ENCODE measurements at places on chromosomes 6 and 20.

- DNase-seq, result no peak
These were observed 853.0 kb upstream of the EPHA7 start for GRCh38 chr6:94272327-94272726.

DNA sequence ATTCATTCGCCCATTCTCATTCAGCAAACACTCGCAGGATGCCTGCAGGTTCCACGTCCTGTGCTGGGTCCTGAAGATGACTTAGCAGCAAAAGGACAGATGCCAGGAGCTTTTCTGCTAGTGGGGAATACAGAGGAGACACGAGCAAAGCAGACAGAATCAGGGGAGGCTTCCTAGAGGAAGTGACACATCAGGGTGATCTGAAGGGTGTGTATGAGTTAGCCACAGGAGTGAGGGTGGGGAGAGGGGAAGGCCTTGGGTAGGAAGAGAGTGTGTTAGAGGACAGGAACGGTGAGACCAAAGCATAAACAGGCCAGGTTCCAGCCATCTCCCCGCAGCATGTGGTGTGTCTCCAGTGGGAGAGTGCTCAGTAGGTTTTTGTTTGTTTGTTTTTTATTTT is 73.4 kb upstream of the GTSF1L start:
- DNase-seq, result no peak

- DNase-seq, result no peak
These were observed 639.6 kb downstream of the CBLN4 start for GRCh38 chr20:55365745-55366144.

DNA sequence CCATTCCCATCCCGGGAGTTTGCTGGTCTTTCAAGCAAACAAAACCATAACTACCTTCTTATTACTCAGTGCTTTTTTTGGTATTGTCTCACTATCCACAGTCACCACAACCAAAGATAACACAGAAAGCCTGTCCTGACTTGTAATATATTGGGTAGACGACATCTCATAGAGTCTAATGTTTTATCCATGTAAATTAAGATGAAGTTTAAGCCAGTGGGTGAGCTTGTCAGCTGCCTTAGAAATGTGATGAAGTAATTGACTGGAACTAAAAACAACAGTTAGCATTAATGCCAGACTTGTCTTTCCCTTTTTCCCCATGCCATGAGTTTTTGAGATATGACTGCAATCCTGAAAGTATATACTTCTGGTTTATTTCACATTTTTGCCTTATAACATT is 282.7 kb upstream of the PRDM1 start:
- no peak for DNase-seq

GRCh38 chr20:63835021-63835858 is 4.2 kb upstream of the ZBTB46 start:
- no peak for DNase-seq

DNA sequence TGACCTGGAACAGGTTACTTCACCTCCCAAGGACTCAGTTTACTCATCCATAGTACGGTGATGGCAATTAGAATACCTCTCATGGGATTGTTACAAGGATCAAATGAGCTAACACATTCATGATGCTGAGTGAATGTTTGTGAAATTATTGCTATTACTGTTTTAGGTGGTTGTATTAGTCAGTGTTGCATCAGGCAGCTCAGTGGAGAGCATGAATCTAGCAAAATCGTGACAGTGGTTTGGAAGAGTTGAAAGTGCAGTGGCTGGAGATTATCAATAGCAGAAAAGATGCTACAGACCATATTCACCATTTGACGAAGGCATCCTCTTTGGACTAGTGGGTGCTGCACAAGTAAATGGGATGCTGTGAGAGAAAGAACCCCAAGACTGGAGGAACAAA is 50.4 kb upstream of the CTNNBL1 start:
- no peak for DNase-seq

DNA sequence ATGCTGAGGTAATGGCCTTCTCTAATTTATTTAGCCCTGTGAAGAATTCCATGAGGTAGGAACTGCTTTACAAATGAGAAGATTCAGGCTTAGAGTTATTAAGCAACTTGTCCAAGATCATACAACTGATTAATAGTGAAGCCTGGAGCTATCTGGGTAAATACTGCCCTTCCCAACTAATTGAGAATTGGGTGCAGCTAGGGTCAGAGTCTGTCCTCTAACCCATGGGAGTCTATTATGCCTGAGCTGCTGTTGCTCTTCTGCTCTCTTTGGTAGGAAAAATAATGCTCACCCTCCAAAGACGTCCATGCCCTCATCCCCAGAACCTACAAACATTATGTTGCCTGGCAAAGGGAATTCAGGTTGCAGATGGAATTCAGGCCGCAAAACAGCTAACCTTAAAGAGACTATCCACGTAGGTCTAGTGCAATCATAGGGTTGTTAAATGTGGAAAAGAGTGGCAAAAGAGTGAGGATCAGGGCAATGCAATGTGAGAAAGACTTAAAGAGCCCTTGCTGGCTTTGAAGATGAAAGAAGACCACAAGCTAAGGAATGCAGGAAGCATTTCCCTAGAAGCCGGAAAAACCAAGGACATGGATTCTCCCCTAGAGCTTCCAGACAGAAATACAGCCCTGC is 90.1 kb downstream of the SPTLC3 start:
- DNase-seq, result no peak

DNA sequence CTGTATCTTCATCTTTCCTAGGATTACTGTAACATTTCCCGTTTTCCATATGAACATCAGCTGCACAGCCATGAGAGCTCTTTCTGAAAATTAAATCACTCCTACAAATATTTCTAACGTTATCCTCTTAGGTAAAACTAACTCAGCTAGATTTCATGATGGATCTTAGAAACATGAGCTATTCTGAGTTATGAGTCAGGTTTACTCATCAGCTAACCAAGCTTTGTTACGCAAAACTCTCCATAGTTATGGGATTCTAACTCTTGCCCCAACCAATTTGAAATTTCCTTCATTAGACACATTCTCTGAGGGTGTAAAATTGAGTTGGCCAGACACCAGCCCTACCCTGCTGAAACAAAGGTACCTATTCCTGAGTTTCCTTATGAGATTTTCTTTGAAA is 14.0 kb downstream of the DEFB110 start:
- no peak for DNase-seq

GRCh38 chr6:7974938-7975763 is 64.6 kb upstream of the TXNDC5 start:
- DNase-seq, result no peak

- DNase-seq, result no peak
These were observed 1.2 kb downstream of the TAB2 start for GRCh38 chr6:149318581-149319286.

DNA sequence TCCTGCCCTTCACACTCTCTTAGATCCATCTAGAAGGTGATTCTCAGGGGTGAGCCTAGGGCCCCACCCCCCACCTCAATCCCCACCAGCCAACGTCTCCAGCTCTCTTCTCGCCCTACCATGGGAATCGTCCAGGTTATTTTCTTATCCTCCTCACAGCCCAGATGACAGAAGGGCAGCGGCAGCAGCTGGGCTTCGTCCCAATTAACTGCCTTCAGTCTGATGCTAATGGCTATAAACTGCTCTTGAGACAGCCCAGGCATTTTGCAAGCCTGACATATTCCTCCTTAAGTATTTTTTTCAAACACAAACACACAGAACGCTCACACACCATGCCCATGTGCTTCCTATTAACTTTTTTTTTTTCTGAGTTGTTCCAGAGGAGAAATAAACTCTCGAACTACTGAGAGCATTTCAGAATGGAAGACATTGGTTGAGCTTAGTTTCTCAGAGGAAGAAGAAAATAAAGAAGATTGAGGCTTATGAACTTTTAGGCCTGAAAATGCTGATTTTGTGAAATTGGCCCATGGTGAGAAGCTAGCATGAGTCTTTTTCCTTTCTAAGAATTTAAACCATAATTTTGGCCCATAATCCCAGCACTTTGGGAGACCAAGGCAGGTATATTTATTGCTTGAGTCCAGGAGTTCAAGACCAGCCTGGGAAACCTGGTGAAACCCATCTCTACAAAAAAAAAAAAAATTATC is 124.6 kb downstream of the EYA2 start:
- no peak for DNase-seq

GRCh38 chr6:156167625-156168071 is 609.5 kb upstream of the ARID1B start:
- DNase-seq, result no peak

DNA sequence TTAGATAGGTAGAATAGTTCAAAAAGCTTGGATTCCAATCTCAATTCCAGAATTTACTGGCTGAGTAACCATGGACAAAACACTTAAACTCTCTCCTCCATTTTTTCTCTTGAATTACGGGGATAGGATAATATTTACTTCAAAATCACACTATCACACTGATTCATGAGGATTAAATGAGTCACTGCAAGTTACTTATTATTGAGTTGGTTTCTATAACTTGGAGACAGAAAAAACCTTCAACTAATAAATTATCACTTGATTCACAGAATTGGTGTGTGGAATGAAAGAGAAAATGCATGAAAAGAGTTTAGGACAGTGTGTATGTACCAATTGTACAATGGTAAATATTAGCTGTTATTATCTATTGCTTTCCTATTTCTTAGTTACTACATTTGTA is 585.2 kb downstream of the PHF3 start:
- no peak for DNase-seq

DNA sequence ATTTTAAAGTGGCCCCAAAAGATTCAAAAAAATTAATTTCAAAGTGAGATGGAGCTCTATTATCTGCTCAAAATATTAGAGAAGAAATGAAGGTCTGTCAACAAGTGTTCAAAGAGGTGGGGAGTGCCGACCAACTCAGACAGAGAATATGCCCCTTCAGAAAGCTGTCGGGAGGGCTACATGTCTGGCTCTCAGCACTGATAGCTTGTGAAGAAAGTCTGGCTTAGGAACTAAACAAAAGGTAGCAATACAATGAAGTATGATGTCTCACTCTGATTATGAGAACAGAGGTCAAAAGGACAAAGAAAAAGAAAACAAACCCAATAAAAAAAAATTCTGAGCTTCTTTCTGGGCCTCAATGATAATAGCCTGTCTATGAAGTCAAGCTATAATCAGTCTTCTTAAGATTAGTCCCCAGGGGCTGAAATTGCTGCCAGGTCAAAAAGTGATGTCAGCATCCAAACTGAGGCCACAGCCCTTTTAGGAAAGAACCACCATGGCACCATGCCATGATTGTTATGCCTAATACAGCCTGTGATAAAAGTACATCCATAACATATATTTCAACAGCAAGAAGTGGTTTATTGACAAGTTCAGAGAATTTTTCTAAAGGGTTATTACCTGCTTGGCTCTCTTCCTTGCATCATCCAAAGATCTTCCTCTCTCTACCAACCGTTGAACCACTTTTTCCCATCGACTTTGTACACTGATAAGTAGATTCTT is 150.9 kb downstream of the DST start:
- no peak for DNase-seq

DNA sequence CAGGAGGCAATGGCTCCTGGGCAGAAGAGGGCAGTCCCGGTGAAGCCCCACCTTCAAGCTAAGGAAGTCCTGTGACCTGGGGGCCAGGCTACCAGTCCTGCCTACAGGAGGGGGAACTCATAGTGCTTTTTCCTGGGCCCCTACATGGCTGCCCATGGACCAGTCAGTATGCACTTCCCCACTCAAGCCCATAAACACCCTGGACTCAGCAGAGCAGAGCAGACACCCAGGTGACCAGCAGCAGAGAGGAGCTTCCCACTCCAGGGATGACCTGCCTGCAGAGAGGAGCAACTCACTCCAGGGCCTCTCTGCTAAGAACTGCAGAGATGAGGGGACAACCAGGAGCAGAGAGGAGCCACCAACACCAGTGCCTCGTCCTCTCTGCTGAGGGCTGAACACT is 14.3 kb upstream of the ABCC10 start:
- no peak for DNase-seq

DNA sequence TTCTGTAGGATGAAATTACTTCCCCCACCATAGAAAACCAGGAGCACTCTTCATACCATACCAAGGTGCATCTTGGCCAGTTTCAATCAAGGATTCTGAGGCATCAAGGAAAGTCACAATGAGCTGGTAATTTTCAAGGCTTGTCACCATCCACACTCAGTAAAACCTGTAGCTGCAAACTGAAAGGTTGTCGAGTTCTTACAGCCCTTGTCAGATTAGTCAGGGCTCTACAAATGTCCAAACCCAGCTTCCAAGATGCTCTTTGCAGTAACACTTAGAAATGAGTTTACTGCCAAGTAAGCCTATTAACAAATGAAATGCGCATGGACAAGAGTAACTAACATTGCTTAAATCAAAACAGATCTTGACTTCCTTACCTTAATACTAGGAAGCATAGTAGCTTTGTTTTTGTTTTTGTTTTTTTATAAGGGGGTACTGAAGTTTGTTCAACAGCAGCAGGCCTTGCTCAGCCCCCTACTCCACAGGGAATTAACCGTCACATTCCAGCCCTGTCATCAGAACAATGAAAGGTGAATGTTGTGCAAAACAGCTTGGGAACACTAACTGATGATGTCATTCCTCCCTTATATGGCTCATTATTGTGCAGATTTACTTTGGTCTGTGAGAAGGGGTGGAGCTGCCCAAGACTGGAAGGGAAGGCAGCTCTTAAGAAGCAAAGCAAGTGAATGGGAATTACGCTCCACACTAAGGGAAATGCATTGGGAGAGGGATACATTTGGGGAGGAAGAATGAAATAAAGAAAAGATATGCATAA is 49.9 kb upstream of the TMEM30A start:
- DNase-seq, result no peak

DNA sequence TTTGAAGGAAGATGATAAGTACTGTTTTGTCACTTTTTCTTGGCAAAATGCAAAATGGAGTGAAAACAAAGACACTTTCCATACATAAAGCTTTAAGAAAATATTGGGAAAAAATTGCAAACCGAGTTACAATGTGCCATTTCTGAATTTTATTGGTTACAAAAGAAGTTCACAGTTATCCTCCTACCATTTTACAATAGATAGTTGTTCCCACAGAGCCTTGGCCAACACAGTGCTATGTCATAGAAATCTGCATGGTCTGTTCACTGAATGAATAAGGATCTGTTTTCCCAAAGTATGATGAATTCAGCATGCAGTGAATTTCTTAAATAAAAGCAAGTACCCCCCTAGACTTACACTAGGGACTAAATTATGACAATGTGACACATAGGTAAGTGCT is 268.2 kb upstream of the POU3F2 start:
- no peak for DNase-seq

GRCh38 chr20:46990017-46990595 is 95.5 kb downstream of the EYA2 start:
- no peak for DNase-seq

DNA sequence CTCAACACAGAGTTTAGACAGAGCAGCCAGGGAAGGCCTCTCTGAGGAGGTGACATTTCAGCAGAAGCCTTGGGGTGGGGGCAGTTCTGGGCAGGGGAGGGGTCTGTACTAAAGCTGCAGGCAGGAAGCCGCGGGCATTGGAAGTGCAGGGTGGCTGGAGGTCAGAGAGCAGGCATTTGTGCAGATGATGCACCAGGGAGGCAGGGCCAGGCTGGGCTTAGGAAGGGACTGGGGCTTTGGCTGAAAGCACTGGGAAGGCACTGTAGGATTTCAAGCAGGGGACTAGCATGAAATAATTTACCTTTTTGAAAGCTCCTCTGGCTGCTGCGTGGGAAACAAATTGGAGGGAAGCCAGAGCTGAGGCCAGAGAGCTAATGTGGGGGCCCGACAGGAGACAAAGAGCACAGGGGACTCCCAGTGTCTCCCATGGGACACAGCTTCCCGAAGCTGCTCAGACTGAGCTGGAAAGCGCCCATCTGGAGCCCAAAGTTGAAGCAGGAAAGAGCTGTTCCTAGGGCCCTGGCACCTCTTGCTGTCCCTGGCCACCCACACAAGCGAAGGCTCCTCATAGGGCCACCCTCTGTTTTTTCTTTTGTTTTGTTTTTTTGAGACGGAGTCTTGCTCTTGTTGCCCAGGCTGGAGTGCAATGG is 19.3 kb downstream of the ADA start:
- no peak for DNase-seq

All from stimulated activated CD8-positive, alpha-beta memory T cell treated with anti-CD3 and anti-CD28 coated beads, Interleukin-4, amount 100 ng/mL, for 24 hours (primary cell).